Left forelimb (tissue), 1 donor: ENCODE measurements at places on chromosomes 5 and 9.

GRCh38 chr5:67317603-67318002 is 121.0 kb upstream of the CD180 start:
- no peak for DNase-seq

- DNase-seq = no peak
Measured at GRCh38 chr9:68619072-68619471, 78.4 kb upstream of the TMEM252 start.

GRCh38 chr5:66675406-66675805 is 79.2 kb downstream of the MAST4 start:
- DNase-seq = no peak

DNA sequence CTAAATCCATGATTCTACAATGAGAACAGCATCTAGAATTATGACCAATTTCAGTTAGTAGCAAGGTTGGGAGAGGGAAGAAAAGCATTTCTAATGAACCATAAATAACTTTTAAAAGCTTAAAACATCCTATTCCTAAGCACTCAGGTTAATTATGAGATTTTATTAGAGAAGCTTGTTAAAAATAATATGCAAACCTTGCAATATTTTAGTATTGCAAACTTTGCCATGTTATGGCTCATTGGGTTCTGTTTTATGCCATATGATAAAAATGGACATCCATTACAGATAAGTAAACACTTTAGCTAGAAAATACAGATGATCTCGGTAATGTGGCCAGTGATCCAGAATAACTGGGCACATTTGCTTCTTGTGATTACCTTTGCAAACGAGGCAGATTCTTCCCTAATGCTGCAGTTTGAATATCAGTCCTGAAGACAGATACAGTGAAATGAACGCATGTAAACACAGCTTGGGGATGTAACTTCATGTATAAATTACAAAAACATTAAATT is 447.0 kb downstream of the PLK2 start:
- no peak for DNase-seq

DNA sequence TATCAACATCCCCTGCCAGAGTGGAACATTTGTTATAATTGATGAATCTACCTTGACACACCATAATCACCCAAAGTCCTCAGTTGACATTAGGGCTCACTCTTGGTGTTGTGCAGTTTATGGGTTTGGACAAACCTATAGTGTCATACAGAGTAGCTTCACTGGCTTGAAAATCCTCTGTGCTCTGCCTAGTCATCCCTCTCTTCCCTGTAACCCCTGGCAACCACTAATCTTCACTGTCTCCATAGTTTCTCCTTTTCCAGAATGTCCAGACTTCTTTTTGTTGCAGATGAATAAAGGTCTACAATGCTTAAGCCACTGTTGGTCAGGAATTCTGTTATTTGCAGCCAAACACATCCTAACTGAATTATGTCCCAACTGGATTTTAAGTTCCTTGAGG is 22.5 kb upstream of the SUB1 start:
- DNase-seq = no peak

DNA sequence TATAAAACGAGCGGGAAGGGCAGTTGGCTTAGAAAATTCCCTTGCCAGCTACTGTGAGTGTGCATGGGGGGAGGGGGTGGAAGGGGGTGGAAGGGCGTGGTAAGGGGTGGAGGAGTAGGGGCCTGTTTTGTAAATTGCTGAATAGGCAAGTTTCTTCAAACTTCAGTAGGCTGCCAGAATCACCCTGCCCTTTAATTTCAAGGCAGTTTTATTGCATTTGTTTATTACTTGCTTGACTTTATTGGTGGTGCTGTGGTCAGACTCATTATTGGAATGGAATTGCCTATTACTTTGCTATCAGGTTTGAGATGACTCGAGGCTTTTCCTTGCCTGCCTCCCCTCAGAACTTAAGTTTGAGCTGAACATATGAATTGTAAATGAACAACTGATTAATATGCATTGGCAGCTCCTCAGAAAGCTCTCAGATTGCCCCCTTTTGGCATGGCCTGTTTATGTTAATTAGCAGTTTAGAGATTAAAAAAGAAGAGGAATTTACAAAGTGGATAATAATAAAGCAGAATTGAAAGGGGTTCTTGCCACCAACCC is 76.0 kb downstream of the SEMA6A start:
- no peak for DNase-seq

DNA sequence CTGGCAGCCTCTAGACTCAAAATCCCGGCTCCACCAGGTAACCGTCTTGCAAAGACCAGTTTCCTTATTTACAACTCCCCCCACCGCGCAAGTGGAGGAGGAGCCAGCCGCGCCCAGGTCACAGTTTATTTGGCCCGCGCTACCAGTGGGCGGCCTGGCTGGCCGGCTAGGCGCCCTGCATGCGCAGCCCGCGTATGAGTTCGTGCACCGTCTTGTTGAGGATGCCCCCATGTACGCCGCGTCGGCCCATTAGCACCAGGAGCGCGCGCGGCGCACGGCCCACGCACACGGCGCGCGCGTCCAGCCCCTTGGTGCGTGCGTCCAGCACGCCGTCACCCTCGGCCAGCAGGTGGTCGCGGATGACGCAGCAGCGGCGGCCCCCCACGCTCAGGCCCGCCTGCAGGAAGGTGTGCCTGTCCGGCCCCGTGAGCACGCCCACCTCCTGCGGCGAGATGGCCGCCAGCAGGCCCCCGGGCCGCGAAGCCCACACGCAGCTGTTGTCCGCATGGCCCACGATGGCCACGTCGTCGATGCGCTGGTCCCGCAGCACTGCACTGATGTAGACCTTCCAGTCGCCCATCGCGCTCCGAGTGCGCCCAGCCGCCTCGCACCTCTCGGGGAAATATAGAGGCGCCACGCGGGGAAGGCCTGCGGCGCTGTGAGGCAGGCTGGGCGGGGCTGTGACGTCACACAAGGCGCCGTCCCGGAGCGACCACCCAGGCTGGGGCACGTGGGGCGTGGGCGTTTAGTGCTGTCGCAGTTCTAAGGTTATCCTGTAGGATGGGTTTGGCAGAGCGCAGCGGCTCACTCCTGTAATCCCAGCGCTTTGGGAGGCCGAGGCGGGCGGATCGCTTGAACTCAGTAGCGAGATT is at the start of gene PFN3:
TSS of gene PFN3 (minus strand) at position 665 of the 872 bp plus-strand sequence. CDS start at position 580, 85 bp downstream.
- no peak for DNase-seq

GRCh38 chr5:11130131-11130530 is 369.1 kb upstream of the DAP start:
- no peak for DNase-seq

GRCh38 chr5:151469992-151470391 is 22.6 kb downstream of the SLC36A1 start:
- no peak for DNase-seq

GRCh38 chr9:7316967-7317366 is 482.6 kb downstream of the DMAC1 start:
- no peak for DNase-seq

- DNase-seq = no peak
Measured at GRCh38 chr9:133135146-133135745, 14.2 kb upstream of the RALGDS start.

DNA sequence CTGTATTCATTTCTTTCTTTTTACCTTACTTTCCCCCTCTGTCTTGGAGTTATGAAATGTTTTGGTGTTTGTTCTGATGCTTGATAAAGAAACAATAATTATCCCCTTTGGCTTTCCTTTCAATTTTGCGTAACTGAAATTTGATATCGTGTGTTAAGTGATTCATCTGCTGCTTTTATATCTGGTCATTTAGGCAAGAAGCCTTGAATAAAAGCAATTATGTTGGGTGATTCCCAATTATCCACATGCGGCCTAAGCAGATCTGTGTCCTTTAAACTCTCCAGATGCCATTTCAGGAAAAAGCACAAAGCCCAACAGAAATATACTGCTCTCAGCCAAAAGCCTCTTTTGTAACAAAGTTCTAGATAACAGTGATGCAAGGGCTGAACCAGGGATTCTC is 92.8 kb downstream of the TAF11L14 start:
- DNase-seq = no peak

DNA sequence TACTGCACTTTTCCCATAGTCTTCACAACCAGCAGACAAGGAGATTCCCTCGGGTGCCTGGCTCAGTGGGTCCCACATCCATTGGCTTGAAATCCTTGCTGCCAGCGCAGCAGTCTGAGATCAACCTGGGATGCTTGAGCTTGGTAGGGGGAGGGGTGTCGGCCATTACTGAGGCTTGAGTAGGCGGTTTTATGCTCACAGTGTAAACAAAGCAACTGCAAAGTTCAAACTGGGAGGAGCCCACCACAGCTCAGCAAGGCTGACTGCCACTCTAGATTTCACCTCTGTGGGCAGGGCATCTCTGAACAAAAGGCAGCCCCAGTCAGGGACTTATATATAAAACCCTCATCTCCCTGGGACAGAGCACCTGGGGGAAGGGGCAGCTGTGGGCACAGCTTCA is 512.3 kb upstream of the MPDZ start:
- no peak for DNase-seq

DNA sequence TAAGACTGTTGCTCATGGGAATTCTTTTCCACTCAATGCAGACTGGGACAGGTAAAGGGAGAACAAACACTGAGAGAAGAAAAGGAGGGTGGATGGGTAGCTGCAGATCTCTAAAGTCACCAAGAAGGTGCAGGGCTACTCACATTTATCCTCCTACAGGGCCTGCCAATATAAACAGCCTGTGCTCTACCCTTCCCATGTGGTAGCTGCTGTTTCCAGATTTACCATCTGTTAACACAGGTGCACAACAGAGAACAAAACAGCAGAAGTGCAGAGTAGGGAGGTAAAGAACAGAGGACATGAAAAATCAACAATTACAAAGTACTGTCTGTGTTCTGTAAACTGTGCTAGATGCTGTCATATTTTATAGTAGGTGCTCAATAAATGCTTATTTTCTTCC is 26.0 kb downstream of the JAKMIP2 start:
- no peak for DNase-seq

- DNase-seq = no peak
Measured at GRCh38 chr9:133359399-133360175, 3.2 kb downstream of the SURF2 start.

DNA sequence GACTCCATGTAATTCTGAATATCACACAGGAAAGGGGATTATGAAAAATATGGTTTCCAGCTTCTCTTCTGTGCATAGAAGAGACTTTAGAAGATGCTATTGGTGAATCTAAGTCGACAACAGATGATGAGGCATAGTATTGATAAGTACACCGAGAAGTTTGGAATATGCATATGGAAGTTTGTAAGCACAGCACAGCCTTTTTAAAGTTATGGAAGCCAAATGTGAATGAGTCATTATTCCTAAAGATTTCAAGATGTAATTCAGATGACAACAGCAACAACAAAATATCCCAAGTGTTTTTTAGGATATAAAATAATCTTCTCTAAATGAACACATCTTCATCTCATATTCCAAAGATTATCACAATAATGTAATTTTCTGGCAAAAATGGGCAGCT is 1723.3 kb downstream of the EFNA5 start:
- DNase-seq = no peak

DNA sequence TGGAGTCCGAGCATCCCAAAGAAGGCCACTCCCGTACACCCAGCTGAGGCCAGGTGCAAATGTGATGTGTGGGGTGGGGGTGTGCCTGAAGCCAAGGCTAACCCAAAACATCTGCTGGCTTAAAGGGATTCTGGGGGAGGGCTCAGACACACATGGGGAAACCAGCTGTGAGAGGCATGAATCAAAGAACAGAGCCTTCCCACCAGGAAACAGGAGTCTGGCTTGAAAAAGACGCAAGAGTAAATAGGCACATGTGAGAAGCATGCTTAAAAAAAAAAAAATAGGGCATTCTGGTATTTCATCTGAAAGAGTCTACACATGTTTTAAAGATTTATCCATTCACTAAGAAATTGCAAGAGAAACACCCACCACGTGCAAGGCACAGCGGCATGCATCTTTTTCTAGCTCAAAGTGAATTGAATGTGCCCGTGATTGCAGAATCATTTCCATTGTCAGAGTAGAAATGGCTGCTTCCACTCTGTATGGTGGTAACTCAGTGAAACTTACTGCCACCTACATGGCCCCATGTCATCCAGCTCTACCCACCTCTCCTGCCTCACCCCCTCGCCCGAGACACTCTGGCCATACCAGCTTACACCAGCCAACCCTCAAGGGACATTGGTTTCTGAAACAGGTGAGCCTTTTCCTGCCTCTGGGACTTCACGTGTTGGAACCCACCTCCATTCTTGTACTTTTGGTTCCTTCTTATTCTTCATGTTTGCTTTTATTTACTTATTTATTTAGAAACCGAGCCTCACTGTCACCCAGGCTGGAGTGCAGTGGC is 71.5 kb downstream of the SEMA5A start:
- no peak for DNase-seq

GRCh38 chr9:87826331-87826730 is 56.3 kb upstream of the SPATA31E1 start:
- no peak for DNase-seq

- no peak for DNase-seq
Measured at GRCh38 chr9:123863164-123863855, 66.6 kb downstream of the DENND1A start.

- no peak for DNase-seq
Measured at GRCh38 chr9:38066914-38067858, 1.8 kb downstream of the SHB start.

DNA sequence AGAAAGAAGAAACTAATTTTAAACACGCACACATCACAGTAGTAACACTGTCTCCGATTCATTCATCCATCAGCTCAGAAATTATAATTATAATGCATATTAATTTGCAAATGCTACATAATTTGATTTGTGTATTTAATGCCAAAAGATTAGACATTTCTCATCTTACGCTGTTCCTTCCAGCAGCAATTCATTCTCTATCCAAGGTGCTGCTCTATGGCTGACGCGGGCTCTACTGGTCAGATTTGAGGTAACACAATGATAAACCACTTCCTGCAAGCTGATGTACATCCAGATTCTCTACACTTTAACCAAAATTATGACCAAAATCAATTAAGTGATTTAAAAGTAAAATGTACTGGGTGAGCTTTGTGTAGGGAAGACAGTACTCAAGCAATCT is 77.9 kb upstream of the ICE1 start:
- no peak for DNase-seq

- no peak for DNase-seq
Measured at GRCh38 chr9:21056931-21057330, 20.8 kb downstream of the IFNB1 start.

DNA sequence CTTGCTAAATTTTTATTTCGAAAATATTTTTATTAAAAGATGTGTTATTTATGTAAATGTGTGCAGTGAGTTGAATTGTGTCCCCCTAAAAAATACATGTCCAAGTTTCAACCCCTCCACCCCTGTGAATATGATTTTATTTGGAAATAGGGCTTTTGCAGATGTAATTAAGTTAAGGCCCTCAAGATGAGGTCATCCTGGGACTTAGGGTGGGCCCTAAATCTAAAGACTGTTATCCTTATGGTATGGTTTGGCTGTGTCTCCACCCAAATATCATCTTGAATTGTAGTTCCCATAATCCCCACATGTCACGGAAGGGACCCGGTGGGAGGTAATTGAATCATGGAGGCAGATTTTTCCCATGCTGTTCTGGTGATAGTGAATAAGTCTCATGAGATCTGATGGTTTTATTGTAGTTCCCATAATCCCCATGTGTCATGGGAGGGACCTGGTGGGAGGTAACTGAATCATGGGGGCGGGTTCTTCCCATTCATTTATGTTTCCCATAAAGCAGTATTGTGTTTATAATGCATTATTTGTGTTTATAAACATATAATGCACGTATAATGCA is 1.5 kb upstream of the TMED7 start:
- DNase-seq = no peak
